ENCODE measurements at places on chromosomes 16 and 17. TPM values are rescaled to one million over a fixed set of nuclear protein-coding genes. Genes with fewer than 3 reads are reported as not detected.

MMP28 gene
- 68.5 TPM for total RNA-seq

XYLT2 gene
- total RNA-seq, result 41.3 TPM

ABCA10 gene
- total RNA-seq, result 8.9 TPM

PDP2 gene
- total RNA-seq, result 7.9 TPM

RAB11FIP4 gene
- total RNA-seq, result 38.8 TPM

ZNF469 gene
- 0.17 TPM for total RNA-seq

TEX14 gene
- not detected for total RNA-seq

SCNN1G gene
- total RNA-seq, result 5.8 TPM

- peak; percentile 92 for DNase-seq
Observed at GRCh38 chr16:30923554-30924075, at the start of gene FBXL19. Gene FBXL19, plus strand, starts transcription at chr16:30923572. Its CDS starts 2,183 bp downstream, at chr16:30925755.

DNA sequence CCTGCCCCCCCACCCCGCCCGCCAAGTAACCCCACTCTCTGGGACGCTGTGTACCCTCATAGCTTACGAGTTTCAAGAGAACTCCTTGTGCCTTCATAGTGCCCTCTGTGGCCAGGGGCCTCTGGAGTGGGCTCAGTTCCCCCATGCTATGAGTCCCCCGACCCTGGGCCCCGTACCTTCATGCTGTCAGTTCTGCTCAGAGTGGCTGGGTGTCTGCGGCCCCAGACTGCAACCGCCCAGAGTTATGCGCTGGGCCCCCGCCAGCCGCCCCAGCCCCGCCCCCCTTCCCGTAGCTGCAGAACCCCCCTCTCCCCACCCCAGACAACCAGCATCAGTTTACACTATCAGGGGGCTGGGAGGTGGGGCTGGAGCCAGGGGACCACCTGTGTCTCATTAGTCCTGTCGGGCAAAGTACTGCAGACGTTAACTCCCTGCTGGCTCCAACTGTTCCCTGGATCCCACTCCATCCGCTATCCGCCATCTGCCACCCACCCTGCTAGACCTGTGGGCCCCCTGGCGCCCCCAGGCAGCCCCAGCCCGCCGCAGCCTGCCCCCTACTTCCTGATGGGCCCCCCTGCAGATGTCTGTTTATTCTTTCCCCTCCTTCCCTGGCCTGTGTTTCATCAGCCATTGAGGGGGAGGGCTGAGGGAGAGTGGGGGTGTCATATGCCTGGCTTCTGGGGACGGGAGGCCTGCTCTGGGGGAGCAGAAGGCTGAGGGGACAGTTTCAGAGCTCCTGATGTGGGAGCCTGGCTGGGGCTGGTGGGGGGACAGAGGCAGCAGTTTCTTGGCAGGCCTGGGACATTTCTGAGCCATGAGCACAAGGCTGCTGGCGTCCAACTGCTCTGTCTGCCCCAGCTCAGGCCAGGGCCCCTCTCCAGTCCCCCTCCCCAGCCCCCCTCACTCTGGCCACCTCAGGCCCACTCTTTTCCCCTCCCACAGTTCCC is at the start of gene MFAP4:
TSS of gene MFAP4 (minus strand) at position 217 of the 947 bp plus-strand sequence. CDS start at position 182, 35 bp downstream.
- peak; percentile 93 for DNase-seq

DNA sequence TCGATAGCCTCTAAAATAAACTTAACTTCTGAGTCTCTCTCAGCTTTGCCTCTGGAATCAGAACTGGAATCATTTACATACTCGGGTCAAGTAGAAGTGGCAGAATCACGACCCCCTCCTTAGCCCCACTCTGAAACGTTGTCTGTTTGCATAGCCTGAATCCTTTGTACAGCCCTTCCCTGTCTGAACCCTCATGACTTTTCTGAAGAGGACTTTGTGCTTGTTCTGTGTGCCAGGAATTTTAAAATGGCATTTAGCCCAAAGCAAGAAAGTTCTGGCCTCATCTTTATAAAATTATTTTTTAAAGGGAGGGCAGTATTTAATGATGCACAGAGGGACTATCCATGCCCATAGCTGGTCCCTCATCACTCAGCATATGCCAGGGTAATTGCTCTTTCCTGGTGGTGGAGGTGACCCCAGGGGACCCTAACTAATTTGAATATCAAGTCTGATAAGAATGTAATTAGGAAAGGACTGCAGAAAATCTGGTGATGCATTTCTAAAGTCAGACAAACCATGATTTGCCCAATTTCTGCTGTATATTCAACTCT is 342.7 kb upstream of the TNRC6C start:
- no peak for DNase-seq

DNA sequence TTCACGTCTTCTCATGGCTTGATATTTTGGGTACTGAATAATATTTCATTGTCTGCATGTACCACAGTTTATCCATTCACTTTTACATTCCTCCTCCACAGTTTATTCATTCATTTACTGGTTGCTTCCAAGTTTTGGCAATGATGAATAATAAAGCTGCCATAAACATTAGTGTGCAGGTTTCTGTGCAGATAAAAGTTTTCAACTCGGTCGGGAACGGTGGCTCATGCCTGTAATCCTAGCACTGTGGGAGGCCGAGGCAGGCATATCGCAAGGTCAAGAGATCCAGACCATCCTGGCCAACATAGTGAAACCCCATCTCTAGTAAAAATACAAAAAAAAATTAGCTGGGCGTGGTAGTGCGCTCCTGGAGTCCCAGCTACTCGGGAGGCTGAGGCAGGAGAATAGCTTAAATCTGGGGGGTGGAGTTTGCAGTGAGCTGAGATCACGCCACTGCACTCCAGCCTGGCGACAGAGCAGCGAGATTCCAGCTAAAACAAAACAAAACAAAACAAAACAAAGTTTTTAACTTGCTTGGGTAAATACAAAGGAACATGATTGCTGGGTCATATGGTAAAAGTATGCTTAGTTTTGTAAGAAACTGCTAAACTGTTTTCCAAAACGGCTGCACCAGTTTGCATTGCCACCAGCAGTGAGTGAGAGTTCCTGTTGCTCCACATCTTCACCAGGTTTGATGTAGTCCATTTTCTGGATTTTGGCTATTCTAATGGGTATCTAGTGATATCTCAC is 89.5 kb downstream of the WWP2 start:
- no peak for DNase-seq

DNA sequence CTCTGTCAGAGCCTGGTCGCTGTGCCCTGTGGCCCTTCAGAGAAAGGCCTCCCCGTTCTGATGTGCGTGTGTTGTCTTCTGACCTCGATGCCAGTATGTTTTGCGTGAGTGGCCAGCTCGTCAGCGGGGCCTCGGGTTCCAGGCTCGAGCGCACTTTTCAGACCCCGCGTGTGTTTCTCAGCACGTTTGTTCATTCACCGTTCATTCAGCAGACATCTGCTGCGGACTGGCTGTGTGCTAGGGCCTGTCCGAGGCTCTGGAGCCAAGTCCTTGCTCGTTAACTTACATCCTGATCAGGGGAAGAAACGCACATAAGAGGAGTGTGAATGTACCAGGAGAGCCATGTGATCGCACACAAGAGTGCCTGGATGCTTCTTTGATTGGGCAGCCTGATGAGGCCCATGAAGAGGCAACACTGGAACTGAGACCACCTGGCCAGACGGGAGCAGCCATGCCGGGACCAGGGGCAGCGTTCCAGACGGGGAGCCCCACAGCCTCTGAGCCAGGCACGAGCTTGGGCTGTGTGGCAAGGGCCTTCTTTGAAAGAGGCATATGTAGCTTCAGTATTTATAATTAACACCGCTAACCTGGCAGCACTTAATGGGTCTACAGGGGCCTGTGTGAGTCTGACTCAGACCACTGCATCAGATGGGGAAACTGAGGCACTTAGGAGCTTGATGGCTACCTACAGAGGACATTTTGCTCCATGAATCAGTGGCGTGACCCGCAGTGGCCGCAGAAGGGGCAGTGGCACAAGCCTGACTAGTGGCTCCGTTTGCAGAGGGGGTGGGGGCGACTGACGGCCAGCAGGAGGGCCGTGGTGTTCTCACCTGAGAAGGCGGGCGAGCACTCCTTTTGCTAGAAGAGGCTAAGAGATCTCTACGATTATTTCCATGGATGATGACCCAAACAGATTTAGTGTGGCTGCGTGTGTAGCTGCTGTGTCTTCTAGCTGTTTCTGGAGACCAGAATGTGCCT is 187.9 kb upstream of the CHMP6 start:
- no peak for DNase-seq

- DNase-seq, result no peak
Observed at GRCh38 chr17:20721171-20721570, 141.6 kb downstream of the CDRT15L2 start.

GRCh38 chr17:44981221-44981968 is 13.3 kb upstream of the C1QL1 start:
- no peak for DNase-seq

GRCh38 chr17:49521471-49522356 is 26.6 kb downstream of the NGFR start:
- DNase-seq, result no peak

GRCh38 chr17:33073416-33073815 is 81.8 kb downstream of the SPACA3 start:
- DNase-seq, result no peak

DNA sequence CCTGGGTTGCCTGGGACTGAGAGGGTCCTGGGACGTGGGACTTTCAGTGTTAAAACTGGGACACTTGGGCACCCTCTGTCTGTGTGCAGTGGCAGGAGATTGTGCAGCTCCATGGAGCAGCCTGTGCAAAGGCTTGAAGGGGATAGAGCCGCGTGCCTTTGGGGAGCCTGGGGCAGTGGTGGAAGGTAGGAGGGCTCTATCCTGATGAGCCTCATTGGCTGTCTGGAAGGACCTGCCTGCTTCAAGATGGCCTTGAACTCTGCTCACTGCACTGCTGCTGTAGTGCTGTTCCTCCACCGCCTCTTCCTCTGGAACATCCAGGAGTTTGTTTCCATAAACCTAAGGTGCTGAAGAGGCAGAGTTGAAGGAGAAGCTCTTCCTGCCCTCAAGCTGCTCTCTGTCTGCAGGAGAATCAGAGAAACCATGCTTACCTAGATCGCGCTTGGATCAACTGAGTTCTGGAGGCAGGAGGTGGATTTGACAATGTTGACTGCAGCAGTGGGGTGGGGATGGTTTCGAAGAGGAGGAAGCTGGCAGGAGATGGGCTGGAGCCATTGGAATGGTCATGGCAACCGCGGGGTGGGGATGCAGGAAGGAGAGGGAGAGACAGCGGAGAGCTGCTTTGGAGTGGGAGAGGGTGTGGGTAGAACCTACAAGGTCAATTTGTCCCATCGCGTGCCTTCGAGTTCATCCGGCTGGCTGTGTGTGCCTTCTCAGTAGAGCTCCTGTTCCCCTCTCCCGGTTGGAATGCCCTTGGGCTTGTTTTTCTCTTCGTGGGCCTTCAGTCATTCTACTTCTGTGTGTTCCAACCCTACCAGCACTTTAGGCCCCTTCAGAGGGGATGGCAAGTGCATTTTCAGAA is 3.7 kb downstream of the RMI2 start:
- DNase-seq, result no peak

- no peak for DNase-seq
Observed at GRCh38 chr16:66299349-66299748, 67.1 kb upstream of the CDH5 start.

- DNase-seq, result no peak
Observed at GRCh38 chr17:30351735-30352134, 17.9 kb upstream of the TMIGD1 start.

DNA sequence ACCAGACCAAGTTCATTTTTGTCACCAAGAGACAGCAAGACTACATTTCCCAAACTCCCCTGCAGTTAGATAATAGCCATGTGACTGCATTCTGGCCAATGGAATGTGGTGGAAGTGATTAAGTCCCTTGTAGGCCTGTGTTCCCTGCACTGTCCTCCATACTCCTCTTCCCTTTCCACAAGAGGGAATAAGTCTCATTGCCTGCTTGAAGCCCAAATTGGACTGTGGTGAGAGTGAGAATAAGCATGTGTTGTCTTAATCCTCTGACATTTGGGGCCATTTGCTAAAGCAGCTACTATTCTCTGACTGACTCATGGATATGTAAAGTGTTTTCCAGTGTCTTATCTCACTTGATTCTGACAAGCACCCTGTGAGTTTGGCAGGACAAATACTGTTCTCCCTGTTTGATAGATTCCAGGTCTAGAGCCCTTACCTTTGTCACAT is 20.7 kb downstream of the PIK3R6 start:
- no peak for DNase-seq

GRCh38 chr17:73911726-73912372 is 267.6 kb upstream of the SDK2 start:
- peak; percentile 7 for DNase-seq

DNA sequence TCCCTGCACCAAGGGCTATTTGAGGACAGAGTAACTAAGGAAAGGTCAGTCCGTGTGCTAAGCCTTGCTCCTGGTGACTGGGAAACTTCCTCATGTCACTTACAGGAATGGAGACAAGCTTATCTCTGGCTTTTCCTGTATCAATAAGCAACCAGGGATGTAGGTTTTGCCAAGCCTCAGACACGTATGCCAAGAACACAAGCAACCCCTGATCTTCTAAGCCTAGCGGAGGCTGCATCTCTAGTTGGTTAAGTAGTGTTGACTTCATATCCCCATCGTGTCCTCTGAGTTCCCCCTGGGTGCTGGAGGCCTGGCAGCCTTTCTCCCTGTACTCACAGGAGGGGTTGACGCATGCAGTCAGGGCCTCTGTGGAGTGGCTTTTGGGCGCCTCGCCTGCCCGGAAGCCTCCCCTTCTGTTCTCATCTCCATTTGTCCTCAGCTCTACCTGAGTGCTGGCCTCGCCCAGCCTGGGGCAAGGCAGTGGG is 1.4 kb upstream of the C1QTNF1 start:
- peak; percentile 86 for DNase-seq

DNA sequence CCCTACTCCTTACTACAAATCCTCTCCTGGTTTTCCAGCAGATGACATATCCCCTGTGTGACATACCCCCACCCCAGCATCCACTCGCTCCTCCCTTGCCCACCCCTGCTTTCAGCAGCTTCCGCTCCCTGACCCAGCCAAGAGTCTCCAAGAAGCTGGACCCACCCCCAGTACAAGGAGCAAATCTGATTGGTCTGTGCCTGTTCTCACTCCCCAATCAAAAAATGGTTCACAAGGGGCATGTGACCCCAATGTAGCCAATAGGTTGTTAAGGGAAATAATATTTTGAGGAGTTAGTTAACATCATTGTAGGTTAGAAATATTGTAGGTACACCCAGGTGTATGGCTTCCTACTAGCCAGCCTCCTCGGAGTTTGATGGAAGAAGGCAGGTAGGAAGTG is 70.1 kb downstream of the GP2 start:
- DNase-seq, result no peak

GRCh38 chr16:57755726-57756423 is 20.3 kb downstream of the KATNB1 start:
- DNase-seq, result no peak
